H1 (cell line): ENCODE measurements at places on chromosomes 7 and 10. TPM values are rescaled to one million over a fixed set of nuclear protein-coding genes. Genes with fewer than 3 reads are reported as not detected.

DNA sequence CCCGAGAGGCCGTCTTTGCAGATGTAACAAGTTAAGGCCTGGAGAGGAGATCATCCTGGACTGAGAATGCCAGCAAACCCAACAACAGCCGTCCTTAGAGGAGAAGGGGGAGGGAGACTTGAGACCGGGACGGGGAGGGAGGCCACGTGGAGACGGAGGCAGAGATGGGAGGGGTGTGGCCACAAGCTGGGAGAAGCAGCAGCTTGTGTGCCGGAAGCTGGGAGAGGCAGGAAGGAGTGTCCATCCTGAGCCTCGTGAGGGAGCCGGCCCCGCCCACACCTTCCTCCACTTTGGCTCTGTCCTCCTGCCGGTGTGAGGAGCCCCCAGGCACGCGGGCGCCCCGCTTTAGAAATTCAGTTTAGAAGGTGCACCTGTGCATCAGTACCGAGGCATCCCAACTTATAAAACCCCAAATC lies 95.7 kb downstream of the DNAJB6 start:
- no peaks in the 10 kb centered on the region for H3K27me3 ChIP-seq
- no peak overlapping the region for H3K27ac ChIP-seq
- peaks cover 11% of the 10 kb centered on the region for H3K4me1 ChIP-seq

DNA sequence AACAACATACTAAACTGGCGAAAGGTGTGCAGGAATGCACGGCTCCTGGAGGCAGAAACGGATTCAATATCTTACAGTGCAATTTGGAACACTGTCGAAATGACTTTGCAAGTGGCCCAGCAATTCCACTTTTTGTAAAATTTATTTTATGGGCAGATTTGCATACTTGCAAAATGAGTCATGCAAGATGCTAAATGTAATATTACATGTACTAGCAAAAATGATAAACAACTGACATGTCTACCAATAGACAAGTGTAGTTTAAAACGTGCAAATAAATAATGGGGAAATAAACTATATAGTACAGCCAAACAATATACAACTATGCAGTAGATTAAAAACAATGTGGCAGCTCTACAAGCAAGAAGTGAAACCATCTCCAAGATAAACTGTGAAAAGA lies 97.7 kb downstream of the ARHGAP12 start:
- no peak overlapping the region for H3K4me3 ChIP-seq
- no peak for DNase-seq
- no peaks in the 10 kb centered on the region for H3K36me3 ChIP-seq
- H3K4me1 ChIP-seq: no peaks in the 10 kb centered on the region

DNA sequence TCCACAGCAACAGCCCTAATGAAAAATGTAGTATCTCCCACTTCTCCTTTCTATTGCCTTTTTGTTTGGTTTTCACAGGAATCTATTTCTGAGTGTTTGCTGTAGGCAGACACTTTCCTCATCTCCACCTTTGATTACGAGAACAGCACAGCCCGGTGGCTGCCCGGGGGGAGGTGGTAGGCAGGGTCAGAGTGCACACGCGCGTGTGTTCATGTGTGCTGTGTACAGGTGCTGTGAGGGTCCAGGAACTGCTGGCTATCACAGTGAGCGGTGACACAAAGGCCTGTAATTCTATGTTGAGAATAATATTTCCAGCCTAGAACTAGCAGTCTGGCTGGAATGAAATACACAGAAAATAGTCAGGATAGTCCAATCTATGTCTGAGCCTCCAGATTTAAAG lies 212.8 kb downstream of the ADARB2 start:
- peaks cover 12% of the 10 kb centered on the region for H3K4me1 ChIP-seq
- DNase-seq: no peak

DNA sequence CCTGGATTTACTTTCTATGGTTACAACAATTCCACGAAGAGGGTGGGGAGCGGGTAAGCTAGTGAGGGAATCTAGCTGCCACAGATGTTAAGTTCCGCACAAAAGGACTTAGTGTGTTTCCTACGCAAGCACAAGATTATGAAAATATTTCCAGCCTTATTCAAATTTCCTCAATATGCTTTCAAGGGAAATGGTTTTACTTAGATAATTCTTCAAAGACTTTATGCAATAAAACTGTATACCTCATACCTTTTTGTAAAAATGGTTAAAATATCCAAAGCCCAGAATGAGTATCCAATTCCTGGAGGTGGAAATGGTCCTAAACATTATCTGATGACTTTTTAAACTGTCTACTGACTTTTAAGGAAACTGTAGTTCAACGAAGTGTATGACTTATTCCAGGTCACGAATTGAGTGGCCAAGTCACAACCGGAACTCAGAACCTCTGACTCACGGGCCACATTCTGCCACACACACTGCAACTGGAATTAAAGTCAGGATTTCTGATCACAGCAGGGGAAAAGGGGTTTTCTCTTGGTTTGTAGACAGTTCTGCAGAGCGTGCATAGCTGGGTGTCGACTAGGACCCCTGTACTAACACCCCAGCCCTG lies 20.2 kb upstream of the INSIG1 start:
- no peaks in the 10 kb centered on the region for H3K27me3 ChIP-seq
- H3K4me3 ChIP-seq: no peak overlapping the region
- no peak overlapping the region for H3K27ac ChIP-seq
- H3K4me1 ChIP-seq: no peaks in the 10 kb centered on the region
- H3K36me3 ChIP-seq: no peaks in the 10 kb centered on the region
- no peak for DNase-seq

Gene IPMK
- total RNA-seq: 7.4 and 7.8 TPM in 2 replicates

DNA sequence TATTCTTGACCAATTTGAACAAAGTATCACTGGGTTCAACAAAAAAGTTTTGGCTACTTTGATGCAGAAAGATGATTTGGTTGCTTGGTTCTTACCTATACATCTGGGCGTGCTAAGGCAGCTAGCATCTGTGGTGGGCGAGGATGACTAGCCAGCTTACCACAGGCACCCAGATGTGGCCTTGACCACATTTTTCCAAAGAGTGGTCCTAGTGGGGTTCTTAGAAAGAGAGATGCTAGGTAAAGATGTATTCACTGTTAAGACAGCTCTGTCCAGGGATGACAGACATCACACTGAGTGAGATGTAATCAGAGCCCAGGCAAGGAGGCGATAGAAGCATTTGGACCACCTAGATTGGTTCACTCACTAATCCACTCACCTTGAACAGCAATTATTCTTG lies 785 bp downstream of the DNTT start:
- H3K36me3 ChIP-seq: no peaks in the 10 kb centered on the region
- no peak for DNase-seq
- H3K27me3 ChIP-seq: no peaks in the 10 kb centered on the region; the same call in 1 of the 2 replicates
- H3K4me3 ChIP-seq: no peak overlapping the region
- peaks cover 16% of the 10 kb centered on the region for H3K4me1 ChIP-seq

DNA sequence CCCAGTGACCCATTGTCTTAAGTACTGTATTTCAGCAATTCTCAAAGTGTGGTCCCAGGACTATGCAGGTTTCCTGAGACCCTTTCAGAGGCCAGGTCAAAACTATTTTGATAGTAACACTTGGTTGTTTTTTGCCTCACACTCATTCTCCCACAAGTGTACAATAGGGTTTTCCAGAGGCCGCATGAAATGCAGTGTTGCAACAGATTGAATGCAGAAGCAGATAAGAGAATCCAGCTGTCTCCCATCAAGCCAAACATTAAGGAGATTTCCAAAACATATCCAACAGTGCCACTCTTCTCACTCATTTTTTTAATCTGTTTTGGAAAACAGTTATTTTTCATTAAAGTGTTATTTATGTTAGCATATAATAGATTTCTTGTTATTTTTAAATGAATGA lies 20.0 kb downstream of the VKORC1L1 start:
- H3K4me1 ChIP-seq: no peaks in the 10 kb centered on the region
- no peak overlapping the region for H3K4me3 ChIP-seq
- H3K27me3 ChIP-seq: no peaks in the 10 kb centered on the region
- no peak overlapping the region for H3K27ac ChIP-seq

DNA sequence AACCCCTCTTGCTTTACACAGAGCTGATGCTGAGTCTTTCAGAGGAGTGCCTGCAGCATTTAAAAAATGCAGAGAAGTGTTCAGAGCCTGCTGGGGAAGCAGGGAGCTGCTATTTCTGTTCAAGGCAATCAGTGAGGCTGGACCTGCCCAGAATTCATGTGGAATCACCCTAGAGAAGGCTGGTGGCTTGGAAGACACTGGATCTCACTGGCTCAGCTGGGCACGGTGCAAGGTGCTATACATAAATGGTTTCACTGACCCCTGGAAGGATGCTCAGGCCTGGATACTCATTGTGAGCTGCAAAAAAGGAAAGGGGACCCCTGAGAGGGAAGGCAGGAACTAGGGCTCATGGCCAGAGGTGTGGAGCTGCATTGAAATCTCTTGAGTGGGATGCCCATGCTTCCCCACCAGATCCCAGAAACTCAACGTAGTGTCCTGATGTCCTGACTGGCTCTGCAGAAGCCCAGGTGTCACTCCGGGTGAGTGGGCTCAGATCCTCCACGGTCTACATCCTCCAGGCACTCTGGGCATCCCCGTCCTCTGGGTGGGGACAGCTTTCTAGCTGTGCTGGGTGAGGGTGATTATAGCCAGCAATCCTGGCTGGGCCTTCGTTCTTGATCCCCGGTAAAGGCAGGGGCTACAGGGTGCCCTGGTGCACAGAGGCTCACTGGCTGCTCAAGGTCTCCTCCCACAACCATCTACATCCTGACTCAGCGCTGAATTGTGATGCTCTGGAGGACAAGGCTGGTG lies 77.2 kb upstream of the TNS3 start:
- no peak overlapping the region for H3K27ac ChIP-seq
- H3K4me3 ChIP-seq: no peak overlapping the region
- no peak for DNase-seq
- no peaks in the 10 kb centered on the region for H3K27me3 ChIP-seq
- H3K4me1 ChIP-seq: peaks cover 8% of the 10 kb centered on the region; the same call in 1 of the 2 replicates

Gene UNCX
- total RNA-seq: not detected in 2 replicates

GRCh38 chr10:80709866-80710265 lies 172.2 kb downstream of the SH2D4B start:
- H3K4me3 ChIP-seq: no peak overlapping the region
- DNase-seq: peak; percentile 29
- H3K27ac ChIP-seq: no peak overlapping the region
- H3K27me3 ChIP-seq: no peaks in the 10 kb centered on the region
- no peaks in the 10 kb centered on the region for H3K36me3 ChIP-seq

DNA sequence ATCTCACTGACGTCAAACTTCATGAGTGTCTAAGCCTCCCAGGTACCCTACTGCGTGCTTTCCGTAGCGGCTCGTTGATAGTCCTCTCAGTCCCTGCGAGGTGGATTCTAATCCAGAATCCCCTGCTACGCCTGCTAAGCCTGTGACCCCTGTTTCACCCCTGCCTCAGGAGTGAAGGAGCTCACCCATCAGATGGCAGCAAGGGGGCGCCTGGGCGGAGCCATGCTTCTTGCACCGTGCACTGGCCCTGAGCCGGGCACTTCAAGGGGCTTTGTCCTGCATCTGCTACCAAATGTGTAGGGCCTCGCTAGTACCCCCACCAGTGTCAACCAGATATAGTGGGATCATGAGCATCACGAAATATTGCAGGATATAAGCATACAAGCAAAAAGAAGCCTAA lies 918 bp upstream of the STRA8 start:
- no peaks in the 10 kb centered on the region for H3K4me1 ChIP-seq
- H3K36me3 ChIP-seq: no peaks in the 10 kb centered on the region
- no peaks in the 10 kb centered on the region for H3K27me3 ChIP-seq

DNA sequence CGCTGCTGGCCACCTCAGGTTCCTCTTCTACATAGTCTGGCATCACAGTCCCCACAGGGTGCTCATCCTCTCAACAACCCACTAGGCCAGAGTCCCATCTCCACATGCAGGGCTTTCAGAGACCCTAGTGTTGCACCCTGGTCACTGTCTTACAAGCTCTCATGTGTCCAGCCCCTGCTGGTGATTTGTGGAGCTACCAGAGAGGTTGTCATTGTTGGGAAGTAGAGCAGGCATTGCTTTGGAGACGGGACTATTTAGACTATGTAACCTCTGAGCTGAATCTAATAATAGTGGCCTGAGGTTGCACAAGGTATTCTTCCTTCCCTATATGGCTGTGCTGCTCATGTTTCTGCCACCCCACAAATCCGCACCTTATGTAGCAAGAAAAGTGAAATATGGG lies 135.3 kb upstream of the VWC2 start:
- no peaks in the 10 kb centered on the region for H3K27me3 ChIP-seq
- H3K4me3 ChIP-seq: no peak overlapping the region
- H3K36me3 ChIP-seq: no peaks in the 10 kb centered on the region
- DNase-seq: no peak
- H3K4me1 ChIP-seq: no peaks in the 10 kb centered on the region

DNA sequence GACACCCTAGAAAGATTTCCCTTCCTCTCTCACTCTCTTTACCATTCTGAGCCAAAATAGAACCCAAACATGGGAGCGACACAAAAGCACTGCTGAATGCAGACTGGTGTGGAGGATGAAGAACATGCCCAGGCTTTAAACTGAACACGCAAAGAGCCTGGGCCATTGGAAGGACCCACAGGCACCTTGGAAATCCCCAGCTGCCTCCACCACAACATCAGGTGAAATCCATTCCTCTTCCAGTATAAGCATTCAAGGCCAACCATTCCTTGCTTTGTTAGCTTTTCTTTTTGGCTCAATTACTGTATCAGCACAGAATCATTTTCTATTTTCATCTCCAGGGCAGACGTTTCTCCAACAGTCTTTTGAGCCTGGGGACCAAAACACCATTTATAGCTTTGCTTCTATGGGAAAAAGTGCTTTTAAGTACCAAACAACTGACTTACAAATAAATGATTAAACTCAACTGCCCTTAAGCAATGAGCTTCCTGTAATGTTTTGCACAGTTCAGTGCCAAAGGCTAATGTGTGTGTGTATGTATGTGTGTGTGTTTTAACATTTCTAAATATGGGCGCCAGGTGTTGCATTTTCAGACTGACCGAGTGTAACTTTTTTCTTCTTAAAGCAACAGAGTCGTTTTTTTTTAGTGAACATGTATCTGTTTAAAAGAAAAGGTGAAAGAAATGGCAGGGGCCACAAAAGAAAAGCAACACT lies 16.2 kb upstream of the BLNK start:
- no peaks in the 10 kb centered on the region for H3K4me1 ChIP-seq
- H3K27me3 ChIP-seq: no peaks in the 10 kb centered on the region
- H3K36me3 ChIP-seq: no peaks in the 10 kb centered on the region
- no peak overlapping the region for H3K4me3 ChIP-seq
- DNase-seq: no peak
- no peak overlapping the region for H3K27ac ChIP-seq

Gene HMX2
- 1.3 and 2.0 TPM in 2 replicates for total RNA-seq

Gene ADCY1
- total RNA-seq: 25.9 and 26.9 TPM in 2 replicates

DNA sequence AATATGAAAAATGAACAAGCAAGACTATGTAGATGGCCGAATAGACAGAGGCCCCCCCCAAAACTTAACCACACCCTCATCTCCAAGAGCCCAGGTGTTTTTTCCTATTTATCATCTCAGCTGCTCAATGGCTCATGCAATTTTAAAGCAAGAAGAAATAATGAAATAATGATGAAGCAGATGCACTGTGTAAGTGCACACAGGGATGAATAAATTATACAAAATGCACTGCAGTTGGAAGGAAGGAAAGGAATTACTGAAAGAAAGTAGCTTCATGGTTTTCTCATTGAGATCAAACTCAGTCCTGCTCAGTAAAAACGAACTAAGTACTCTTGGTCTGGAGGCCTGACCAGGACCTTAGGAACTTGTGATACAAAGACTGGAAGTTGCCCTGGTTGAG lies 810.1 kb downstream of the NRG3 start:
- no peaks in the 10 kb centered on the region for H3K27me3 ChIP-seq
- DNase-seq: no peak
- no peaks in the 10 kb centered on the region for H3K36me3 ChIP-seq
- no peaks in the 10 kb centered on the region for H3K4me1 ChIP-seq
- no peak overlapping the region for H3K4me3 ChIP-seq

GRCh38 chr7:31410265-31410664 lies 69.7 kb upstream of the NEUROD6 start:
- H3K36me3 ChIP-seq: no peaks in the 10 kb centered on the region
- no peak overlapping the region for H3K4me3 ChIP-seq
- H3K4me1 ChIP-seq: no peaks in the 10 kb centered on the region
